Osteoblast (primary cell): ENCODE measurements at places on chromosomes 4 and X. TPM values are rescaled to one million over a fixed set of nuclear protein-coding genes. Genes with fewer than 3 reads are reported as not detected.

Gene TMEM35A
- 1.1 and 1.5 TPM in 2 replicates for total RNA-seq

DNA sequence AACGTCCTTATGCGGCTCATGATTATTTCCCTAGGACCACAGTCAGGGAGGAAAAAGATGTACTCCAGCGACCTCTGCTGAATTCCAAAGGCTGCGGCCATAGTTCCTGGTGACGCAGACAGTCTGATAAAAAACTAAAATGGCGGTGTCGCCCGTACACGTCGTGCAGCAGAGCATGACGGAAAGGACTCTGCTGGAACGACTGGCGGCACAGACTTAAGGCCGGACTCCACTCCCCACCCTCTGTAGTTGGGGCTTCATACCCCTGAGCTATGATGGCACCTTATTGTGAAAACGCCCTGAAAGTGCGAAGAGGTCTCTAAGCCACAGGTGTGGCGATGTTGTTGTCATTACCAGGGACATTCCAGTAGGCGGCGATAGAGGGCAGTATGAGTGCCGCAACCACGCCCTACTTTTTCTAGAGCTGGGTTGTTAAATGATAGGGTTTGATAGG lies 90.0 kb upstream of the EDA2R start:
- H3K27me3 ChIP-seq = no peaks in the 10 kb centered on the region
- no peaks in the 10 kb centered on the region for H3K36me3 ChIP-seq
- H3K4me3 ChIP-seq = peak overlapping the region; percentile 78
- H3K27ac ChIP-seq = no peak overlapping the region
- H3K4me1 ChIP-seq = no peaks in the 10 kb centered on the region
- DNase-seq = peak; percentile 56

DNA sequence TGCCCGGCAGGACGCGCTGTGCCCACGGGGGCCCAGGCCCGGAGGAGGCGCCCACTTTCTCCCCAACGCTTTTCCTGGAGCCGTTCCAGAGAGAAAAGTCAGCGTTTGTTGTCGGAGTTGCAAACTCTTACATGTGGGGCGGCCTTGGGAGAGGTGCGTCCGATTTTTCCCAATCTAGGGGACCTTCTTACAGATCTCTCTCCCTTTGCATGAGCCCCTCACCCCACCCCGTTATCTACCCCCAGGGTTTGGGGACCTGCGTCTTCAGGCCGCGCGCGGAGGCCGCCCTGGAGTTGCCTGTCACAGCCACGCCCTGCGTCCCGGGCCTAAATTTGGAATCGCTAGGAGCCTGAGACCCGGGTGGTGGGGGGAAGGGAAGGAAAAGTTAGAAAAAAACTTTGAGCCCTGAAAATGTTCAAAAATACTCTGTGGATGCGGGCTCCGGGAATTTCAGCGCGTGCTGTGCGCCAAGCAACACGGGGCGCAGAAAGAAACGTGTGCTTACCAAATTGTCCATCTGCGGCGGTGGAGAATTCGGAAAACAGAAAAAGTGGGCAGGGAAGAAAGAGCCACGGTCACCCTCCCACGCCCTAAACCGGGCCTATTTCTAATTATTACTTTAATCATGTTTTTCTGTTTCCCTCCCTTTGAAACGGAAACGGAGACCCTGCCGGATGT lies 587 bp downstream of the CD99 start:
- peak overlapping the region; percentile 81 for H3K27ac ChIP-seq
- H3K36me3 ChIP-seq = peaks cover 3% of the 10 kb centered on the region
- DNase-seq = peak; percentile 88
- H3K27me3 ChIP-seq = no peaks in the 10 kb centered on the region
- peaks cover 31% of the 10 kb centered on the region for H3K4me1 ChIP-seq

DNA sequence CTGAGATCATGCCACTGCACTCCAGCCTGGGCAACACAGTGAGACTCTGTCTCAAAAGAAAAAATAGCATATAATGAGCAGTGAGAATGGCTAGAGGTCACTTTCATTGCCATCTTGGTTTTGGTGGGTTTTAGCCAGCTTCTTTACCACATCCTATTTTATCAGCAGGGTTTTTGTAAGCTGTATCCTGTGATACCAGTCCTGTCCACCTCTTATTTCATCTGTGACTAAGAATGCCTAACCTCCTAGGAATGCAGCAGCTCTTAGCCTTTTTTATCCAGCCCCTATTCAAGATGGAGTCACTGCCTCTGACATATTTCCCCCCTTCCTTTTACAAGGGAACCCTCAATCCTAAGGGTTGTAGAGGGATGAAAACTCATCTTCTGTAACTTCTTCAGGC lies 26.1 kb upstream of the IGFBP7 start:
- no peaks in the 10 kb centered on the region for H3K27me3 ChIP-seq
- DNase-seq = no peak
- no peak overlapping the region for H3K4me3 ChIP-seq
- peak overlapping the region; percentile 59 for H3K27ac ChIP-seq
- H3K4me1 ChIP-seq = peaks cover 21% of the 10 kb centered on the region

DNA sequence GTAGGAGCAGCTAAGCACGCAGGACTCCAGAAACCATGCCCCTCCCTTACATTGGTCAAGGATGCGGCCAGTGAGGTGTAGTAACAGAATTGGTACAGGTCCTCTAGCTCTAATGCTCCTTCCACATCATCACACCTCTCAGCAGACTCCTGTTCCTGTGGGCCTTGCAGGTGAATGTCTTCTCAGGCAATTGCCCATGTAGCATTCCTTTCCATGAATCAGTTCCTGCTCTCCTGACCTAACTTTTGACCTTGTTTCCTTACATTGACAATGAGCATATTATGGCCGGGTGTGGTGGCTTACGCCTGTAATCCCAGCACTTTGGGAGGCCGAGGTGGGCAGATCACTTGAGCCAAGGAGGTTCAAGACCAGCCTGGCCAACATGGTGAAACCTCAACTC lies 31.3 kb downstream of the MAP7D3 start:
- no peak overlapping the region for H3K27ac ChIP-seq
- no peak for DNase-seq
- peaks cover 50% of the 10 kb centered on the region for H3K36me3 ChIP-seq
- peaks cover 11% of the 10 kb centered on the region for H3K4me1 ChIP-seq
- H3K4me3 ChIP-seq = no peak overlapping the region

DNA sequence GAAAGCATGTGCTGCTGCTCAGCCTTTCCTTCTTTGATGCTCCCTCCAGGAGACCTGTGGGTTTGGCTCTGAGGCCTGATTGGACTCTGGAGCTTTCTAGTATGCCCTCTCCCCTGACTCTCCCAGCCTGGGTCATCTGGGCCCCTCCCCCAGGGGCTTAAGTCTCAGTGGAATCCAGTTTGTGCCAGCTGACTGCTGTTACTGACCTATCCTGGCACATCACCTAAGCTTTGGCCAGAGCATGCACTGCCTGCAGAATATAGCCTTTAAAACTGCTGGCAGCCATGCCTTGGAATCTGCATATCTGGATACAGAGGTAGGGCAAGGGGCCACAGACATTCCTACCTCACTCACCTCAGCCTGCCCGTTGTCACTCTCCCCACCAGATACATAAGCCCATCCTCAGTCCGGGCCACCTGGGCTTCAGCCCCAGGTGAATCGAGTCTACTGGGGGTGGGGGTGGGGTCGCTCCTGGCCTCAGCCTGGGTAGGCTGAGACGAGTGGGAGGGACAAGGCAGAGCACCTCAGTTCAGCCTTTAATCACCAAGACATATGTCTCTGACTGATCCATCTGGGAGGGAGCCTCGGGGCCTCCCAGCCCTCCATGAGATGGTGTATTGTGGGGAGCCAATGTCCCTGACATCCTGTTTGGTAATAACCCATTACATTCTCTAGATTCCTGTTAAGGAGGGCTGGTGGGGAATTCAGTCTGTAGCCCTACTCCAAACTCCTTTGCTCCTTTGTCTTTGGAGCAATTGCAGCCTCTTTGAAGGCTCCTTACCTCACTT lies 61.2 kb downstream of the STARD8 start:
- no peaks in the 10 kb centered on the region for H3K36me3 ChIP-seq
- no peak overlapping the region for H3K4me3 ChIP-seq
- no peaks in the 10 kb centered on the region for H3K4me1 ChIP-seq
- H3K27ac ChIP-seq = no peak overlapping the region

Gene STATH
- total RNA-seq = not detected in 2 replicates

GRCh38 chr4:69689599-69689998 lies 36.6 kb upstream of the UGT2A1 start:
- no peak overlapping the region for H3K27ac ChIP-seq
- H3K36me3 ChIP-seq = no peaks in the 10 kb centered on the region
- no peak overlapping the region for H3K4me3 ChIP-seq
- no peak for DNase-seq
- H3K4me1 ChIP-seq = no peaks in the 10 kb centered on the region
- no peaks in the 10 kb centered on the region for H3K27me3 ChIP-seq

DNA sequence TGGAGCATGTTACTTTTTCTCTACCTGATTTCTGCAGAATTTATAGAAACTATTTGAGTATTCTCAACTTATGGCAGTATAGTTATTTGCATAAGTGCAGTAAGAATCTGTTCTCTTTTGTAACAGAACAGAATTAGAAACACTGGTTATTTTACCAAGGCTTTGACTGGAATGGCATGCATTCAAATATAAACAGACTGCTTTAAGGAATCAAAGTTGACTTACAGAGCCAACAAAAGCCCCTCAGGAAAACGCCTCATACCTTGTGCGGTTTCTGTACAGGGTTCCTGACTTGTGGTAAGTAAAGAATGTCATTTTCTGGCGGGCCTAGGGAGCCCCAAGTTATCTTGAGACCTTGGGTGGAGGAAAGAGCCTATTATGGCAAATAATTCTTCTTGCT lies 97.1 kb downstream of the GPR143 start:
- no peak overlapping the region for H3K27ac ChIP-seq
- no peaks in the 10 kb centered on the region for H3K36me3 ChIP-seq
- no peak overlapping the region for H3K4me3 ChIP-seq
- no peaks in the 10 kb centered on the region for H3K27me3 ChIP-seq
- H3K4me1 ChIP-seq = peaks cover 6% of the 10 kb centered on the region
- no peak for DNase-seq

Gene ZNF630
- total RNA-seq = 0.72 and 2.1 TPM in 2 replicates

GRCh38 chr4:150305995-150306394 lies 227.8 kb downstream of the DCLK2 start:
- DNase-seq = no peak
- H3K4me1 ChIP-seq = peaks cover 58% of the 10 kb centered on the region
- no peaks in the 10 kb centered on the region for H3K36me3 ChIP-seq
- peak overlapping the region; percentile 36 for H3K27ac ChIP-seq
- no peaks in the 10 kb centered on the region for H3K27me3 ChIP-seq

Gene CABS1
- total RNA-seq = not detected in 2 replicates

Gene FHIP1A
- total RNA-seq = 4.4 and 4.7 TPM in 2 replicates
